ENCODE measurements at places on chromosomes 5 and 9.
A peak's percentile ranks its signal among the peaks of the same experiment; 100 is the strongest.

DNA sequence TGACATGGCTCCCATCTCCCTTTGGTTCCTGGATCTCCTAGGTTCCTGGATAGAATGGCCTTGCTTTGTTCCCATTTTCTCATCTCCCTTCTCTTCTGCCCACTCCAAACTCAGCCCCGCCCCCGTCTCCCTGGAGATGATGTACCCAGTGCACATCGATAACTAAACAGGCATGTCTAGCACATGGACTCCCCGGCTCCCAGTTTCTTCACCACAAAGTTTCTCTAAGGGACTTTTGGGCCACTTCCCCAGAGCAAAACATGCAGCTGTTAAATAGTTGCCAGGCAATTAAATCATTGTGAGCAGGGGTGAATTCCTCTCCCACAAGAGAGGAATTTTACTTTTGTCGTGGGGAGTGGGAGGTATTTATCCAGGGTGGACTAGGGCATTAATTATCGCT lies 259.0 kb downstream of the GADD45G start:
- DNase-seq = no peak

GRCh38 chr5:146732962-146733361 lies 145.6 kb downstream of the PPP2R2B start:
- DNase-seq = no peak

GRCh38 chr9:89444925-89445765 lies 52.8 kb downstream of the SEMA4D start:
- no peak for DNase-seq

GRCh38 chr5:174717826-174718455 lies 6.4 kb upstream of the MSX2 start:
- DNase-seq = no peak

DNA sequence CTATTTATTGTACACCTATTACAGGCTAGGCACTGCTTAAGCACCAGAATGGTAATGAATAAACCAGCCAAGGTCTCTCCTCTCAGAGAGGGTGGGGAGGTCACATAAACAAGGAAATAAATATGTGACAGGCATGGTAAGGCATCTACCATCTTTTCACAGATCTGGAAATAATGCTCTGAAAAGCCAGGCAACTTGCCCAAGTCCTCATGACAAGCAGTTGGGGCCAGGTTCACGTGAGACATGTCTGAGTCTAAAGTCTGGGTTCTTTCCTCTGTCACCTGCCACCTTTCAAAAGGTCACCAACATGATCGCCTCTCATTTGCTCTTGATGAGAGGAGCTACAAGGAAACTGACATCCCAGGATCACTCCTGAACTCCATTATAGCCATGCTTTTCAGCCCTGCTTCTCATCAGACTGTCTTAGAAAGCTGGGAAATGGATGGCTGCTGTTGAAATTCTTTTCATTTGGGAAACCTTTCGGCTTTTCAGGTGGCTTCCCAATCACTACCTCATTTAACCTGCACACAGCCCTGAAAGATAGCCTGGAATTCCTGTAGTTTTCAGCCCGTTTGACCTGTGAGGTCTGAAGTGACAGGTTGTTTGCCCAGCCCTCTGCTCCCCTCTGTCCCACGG lies 123.1 kb downstream of the CRB2 start:
- DNase-seq = no peak

- no peak for DNase-seq
Observed at GRCh38 chr5:116406306-116407041, 168.1 kb downstream of the SEMA6A start.

- DNase-seq = no peak
Observed at GRCh38 chr5:87190687-87191086, 77.0 kb upstream of the RASA1 start.

DNA sequence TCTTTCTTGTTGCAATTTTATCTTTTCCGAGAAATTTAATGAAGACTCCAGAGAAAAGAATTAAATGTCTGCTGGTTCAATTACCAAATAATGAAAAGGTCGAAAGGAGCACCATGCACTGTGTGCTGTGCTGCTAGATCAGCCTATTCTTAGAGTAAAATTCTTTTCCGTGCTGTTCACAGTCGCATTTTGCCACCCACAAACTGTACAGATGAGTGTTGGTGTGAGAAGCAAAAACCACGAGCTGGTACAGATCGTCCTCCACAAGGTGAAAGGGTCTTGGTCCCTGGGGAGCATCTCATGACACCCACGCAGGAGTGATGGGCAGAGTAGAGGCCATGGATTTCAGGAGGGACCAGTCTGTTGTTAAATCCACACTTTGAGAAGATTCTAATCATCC lies 143.8 kb upstream of the PUM3 start:
- DNase-seq = no peak

GRCh38 chr5:110940136-110940535 lies 131.4 kb upstream of the TSLP start:
- DNase-seq = no peak

- DNase-seq = peak; percentile 26
Observed at GRCh38 chr5:13957032-13957645, 12.7 kb upstream of the DNAH5 start.

DNA sequence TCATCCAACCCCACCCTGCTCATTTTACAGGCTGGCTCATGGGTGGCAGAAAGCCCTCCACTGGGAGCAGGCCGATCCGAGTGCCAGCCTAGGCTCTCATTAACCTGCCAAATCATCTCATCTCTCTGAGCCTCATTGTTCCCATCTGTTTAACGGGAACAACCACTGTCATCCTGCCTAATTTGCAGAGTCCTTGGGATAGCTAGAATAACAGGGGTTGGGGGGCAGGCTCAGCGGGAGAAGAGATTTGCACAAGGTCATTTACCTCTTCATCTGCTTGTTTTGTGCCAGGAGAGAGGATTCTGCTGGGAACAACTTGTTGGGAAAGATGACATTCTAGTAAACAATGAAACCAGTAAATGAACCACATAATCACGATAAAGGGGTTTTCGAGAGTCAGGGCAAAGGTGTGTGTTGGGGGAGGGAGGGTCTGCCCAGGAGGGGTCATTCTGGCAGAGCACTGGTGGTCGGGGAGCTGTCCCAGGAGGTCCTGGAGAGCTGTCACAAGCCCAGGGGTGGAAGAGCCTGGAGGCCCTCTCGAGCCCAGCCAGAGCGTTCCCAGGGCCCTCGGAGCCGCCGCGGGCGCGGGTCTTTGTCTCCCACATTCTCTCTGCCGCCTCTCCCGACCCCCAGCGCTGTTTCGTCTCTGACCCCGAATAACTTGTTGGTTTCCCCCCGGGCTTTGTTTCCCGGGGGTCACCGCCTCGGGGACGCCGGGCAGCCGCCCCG lies 22.8 kb upstream of the NDST1 start:
- DNase-seq = no peak
